ENCODE measurements at places on chromosomes 2 and 18.
A peak's percentile ranks its signal among the peaks of the same experiment; 100 is the strongest.

DNA sequence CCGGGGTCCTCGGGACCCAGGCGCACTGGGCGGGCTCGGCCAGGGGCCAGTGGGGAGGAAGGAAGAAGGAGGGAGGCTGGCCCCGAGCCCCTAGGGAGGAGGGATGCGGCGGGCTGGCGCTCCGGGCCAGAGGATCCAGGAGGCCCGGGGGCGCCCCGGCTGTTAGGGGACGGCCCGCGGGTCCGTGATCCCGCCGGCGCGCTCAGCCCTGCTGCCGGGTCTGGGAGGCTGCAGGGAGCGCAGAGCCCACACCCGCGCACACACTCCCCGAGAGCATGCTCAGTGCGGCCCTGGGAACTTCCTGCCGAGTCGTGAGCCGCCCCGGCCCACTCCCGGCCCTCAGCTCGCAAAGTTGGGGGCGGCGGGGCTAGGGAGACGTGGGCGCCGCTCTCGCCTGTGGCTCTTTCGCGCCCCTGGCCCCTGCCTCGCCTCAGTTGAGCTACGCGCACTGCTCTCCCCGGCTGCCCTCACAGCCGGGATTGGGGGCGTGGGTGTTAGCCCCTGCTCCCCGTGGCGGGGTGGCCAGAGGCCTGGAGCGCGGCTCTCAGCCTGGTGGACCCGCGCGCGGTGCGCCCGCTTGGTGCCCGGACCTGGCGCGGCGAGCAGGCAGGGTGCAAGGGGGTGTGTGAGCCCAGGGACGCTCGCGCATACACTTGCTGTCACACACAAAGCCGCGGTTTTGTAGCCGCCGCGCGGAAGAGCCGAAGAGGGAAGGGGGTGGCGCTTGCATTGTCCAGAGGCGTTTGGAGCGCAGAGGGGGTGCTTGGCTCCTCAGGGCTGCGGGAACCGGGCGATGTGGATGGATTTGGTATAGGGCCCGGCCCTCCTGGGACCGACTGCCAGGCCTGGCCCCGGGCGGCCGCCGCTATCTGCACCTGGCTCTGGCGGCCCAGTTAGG, 132.9 kb upstream of the MGAT5 start:
- DNase-seq, result peak; percentile 70

DNA sequence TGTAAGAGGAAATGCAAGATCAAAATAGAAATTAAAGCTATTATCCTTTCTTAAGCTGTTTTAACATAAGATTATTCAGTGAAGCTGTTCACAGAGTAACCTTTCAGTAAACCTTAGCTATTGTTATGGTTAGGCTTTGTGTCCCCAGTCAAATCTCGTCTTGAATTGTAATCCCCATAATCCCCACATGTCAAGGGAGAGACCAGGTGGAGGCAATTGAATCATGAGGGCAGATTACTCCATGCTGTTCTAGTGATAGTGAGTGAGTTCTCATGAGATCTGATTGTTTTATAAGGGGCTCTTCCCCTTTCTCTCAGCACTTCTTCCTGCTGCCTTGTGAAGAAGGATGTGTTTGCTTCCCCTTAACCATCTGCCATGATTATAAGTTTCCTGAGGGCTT, 424.4 kb downstream of the DSEL start:
- no peak for DNase-seq

GRCh38 chr2:156896294-156896693, 361.2 kb upstream of the GALNT5 start:
- no peak for DNase-seq

DNA sequence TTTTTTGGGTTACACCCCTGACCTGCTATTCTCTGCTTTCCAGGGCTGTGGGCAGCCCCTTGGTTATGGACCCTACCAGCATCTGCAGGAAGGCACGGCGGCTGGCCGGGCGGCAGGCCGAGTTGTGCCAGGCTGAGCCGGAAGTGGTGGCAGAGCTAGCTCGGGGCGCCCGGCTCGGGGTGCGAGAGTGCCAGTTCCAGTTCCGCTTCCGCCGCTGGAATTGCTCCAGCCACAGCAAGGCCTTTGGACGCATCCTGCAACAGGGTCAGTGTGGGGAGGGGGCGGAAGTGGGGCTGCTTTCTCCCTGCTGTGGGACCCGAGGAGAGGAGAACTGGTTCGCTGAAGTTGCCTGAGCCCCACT, 9.7 kb upstream of the WNT10A start:
- DNase-seq, result no peak

GRCh38 chr2:47243596-47244323, 88.7 kb upstream of the STPG4 start:
- no peak for DNase-seq
